ENCODE measurements at places on chromosomes 6 and 20.

DNA sequence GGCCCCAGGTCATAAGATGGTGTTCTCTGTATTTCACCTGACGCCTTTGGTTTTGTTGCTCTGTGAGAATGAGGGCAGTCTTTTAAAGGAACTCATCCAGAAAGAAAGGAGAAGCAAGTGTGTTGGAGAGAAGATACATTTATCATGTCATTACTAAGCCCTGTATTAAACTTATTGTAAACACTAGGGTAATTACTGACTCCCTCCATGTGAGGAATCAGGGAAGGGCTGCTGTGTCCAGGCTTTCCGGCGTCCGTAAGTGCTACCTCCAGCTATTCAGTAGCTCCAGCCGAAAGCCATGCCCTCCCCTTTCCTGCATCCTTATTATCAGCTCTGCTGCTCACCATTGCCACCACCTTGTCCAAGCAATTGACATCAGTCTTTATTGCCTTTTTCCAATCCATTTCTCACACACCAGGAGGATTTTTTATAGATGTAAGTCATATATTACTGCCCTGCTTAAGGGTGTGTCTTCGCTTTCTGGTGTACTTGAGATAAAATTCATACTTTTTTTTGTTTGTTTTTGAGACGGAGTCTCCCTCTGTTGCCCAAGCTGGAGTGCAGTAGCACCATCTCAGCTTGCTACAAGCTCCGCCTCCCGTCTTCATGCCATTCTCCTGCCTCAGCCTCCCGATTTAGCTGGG lies 94.7 kb downstream of the RPP40 start:
- no peak for DNase-seq

GRCh38 chr6:130958468-130958867 lies 104.6 kb downstream of the EPB41L2 start:
- DNase-seq: no peak

DNA sequence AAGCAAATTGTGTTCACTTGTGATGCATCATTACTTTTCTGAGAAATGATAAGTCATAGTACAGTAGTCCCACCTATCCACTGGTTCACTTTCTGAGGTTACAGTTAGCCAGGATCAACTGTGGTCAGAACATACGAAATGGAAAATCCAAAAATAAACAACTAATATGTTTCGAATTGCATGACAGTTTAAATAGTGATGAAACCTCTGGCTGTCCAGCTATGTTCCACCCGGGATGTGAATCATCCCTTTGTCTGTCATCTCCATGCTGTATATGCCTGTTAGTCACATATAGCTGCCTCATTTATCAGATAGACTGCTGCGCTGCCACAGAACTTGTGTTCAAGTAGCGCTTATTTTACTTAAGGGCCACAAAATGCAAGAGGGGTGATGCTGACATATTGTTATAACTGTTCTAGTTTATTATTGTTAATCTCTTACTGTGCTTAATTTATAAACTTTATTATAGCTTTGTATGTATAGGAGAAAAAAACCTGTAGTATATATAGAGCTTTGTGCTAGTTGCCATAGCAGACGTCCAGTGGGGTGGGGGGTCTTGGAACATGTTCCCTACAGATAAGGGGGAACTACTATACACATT lies 29.2 kb downstream of the AFDN start:
- no peak for DNase-seq

DNA sequence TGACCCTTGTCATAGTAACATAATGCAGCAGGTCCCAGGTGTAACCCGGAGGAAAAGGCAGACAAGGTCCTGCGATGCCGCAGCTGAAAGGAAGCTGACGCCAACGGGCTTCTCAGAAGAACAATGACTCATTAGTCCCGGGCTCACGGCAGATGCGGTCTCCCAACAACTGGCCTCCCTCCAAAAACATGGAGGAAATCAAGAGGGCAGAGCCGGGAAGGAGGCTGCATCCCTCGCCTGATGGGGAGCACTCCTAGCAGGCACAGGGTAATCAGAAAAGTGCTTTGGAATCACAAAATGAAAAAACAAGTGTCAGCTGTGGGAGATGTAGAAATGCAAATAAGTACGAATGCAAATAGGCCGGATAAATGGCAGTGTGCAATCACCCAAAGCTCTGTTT lies 165.2 kb upstream of the AGPAT4 start:
- no peak for DNase-seq

DNA sequence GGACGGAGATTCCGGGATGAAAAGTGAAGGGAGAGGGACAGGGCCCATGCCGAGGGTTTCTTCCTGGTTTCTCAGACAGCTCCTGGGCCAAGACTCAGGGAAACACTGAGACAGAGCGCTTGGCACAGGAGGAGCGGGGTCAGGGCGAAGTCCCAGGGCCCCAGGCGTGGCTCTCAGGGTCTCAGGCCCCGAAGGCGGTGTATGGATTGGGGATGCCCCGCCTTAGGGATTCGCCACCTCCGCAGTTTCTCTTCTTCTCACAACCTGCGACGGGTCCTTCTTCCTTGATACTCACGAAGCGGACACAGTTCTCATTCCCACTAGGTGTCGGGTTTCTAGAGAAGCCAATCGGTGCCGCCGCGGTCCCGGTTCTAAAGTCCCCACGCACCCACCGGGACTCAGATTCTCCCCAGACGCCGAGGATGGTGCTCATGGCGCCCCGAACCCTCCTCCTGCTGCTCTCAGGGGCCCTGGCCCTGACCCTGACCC lies 55.0 kb upstream of the HLA-A start:
- DNase-seq: peak; percentile 53
